ENCODE measurements at places on chromosomes 1 and 21.

- no peak for DNase-seq
Observed at GRCh38 chr1:10045480-10046355, 13.0 kb downstream of the UBE4B start.

DNA sequence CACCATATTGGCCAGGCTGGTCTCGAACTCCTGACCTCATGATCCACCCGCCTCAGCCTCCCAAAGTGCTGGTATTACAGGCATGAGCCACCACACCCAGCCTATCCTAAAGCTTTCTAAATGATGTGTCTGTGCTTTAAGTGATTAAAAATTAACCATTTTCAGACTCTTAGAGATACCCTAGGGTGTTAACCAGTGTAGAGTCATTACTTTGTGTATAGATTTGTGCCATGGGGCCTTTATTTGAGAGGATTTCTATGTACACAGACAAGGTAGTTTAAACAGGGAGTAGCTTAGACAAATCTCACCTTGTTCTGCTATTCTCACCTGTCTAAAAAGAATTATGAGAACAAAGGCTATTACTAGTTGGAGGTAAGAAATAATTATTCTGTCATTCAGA lies 12.7 kb upstream of the PLEKHM2 start:
- DNase-seq: no peak

- DNase-seq: no peak
Observed at GRCh38 chr1:236398538-236398937, 4.5 kb downstream of the EDARADD start.

GRCh38 chr1:23473037-23473800 lies 10.8 kb downstream of the ASAP3 start:
- peak; percentile 87 for DNase-seq

DNA sequence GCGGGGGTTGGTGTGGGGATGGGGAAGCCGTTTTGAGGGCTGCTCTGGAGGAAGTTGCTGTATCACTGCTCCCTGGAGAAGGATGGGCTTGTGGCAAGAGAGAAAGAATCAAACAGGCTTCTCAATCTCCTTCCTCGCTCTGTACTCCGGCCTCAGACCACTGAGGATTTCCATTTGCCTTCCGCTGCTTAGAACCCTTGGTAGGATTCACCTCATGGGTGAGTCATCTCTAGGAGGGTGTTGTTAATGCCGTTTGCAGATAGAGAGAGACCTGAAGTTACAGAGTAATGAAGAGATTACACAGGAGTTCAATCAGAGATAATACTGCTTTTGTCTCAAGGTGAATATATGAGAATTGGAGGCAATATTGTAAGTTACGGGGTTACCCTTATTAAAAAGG lies 15.3 kb downstream of the SLC35F3 start:
- no peak for DNase-seq

GRCh38 chr21:41008974-41009373 lies 159.0 kb upstream of the BACE2 start:
- DNase-seq: no peak

- no peak for DNase-seq
Observed at GRCh38 chr1:48028218-48029069, 31.3 kb upstream of the TRABD2B start.

- DNase-seq: no peak
Observed at GRCh38 chr1:113821916-113822315, 9.6 kb upstream of the RSBN1 start.

DNA sequence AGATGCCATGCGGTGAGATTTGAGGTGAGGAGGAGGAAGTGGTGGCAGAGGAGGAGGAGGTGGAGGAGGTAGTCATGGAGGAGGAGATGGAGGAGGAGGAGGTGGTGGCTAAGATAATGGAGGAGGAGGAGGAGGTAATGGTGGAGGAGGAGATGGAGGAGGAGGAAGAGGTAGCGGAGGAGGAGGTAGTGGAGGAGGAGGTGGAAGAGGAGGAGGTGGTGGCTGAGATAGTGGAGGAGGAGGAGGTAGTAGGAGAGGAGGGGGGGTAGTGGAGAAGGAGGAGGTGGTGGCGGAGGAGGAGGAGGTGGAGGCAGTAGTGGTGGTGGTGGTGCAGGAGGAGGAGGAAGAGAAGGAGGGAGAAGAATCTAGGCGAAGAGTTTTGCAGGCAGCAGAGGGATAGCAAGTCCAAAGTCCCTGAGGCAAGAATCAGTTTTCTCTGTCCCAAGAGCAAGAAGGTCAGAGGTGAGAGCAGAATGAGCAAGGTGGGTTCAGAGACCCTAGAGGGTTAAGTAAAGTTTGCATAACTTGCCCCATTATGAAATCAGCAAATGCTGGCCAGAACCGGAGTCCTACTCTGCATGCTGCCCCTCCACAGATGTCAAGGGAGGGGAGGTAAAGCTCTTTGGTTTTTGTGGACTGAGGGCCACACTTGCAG lies 38.9 kb upstream of the GNPAT start:
- no peak for DNase-seq

DNA sequence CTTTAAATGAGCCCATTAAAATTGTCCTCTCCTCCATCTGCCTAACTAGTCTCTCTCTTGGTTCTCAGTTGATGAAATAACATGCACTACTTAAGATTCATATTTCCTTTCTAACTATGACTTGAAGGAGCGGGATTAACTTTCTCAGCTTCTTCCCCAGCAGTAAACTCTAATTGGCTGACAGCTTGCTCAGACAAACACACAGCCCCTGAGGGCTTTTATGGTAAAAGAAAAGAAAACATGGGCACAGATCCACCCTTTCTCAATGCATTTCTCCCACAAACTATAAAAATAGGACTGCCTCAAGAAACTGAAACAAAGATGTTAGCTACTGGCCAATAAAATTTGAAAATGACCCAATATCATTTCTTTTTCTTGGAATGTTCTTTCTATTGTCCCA lies 703.1 kb downstream of the ADGRL2 start:
- DNase-seq: peak; percentile 47

- DNase-seq: no peak
Observed at GRCh38 chr1:22754824-22755223, 44.2 kb downstream of the EPHB2 start.

- no peak for DNase-seq
Observed at GRCh38 chr1:18668750-18669404, 38.2 kb downstream of the PAX7 start.

- DNase-seq: no peak
Observed at GRCh38 chr21:45086337-45086958, 12.1 kb downstream of the ADARB1 start.

DNA sequence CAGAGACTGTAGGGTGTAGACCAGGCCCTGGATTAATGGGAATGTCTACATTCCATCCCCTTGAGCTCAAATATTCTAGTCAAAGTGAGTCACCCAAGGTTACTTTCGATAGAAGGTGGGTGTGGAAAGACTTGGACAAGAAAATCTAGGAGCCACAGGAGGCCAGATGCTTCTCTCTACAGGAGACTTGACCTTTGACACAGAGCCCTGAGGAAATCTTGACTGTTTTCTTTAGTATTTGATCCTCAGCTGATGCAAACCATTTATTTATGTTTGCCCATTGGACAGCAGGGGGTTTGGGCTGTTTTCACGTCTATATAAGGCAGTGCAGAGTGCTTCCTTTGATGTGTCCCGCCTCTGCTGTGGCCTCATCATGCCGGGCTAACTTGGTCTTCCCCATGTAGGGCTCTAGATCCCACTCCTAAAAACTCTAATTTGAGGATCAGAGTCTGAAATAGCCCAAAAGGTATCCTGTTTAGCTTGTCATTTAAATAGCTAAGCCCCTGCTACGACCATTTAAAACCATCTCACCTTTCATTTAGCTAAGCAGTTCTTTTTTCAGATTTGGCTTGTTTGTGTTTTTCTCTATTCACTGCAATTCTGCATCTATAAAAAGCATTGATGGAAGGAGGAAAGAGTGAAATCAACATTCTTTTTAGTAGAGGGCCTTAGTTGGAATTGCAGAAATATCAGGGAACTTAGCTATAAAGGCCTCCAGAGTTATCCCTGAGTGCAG lies 15.5 kb upstream of the MAP3K7CL start:
- peak; percentile 96 for DNase-seq

GRCh38 chr1:88179943-88180342 lies 504.1 kb upstream of the PKN2 start:
- DNase-seq: no peak

DNA sequence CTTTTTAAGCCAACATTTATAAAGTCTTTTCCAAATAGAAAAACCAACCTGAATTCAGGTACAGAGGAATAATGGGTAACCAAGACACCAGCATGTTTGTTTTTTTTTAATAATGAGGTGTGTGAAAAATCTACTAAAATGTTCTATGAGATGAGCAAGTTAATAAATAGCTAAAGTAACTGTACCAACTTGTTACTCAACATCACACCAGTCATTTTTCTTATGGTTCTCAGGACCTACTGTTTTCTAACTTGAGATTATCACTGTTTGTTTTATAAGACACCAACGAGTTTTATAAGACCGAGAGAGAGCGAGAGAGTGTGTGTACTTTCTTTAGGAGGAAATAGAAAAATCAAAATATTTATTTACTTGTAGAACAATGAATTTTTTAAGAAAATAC lies 12.4 kb downstream of the ELK4 start:
- no peak for DNase-seq

GRCh38 chr1:184824691-184825323 lies 70.1 kb upstream of the EDEM3 start:
- DNase-seq: no peak

DNA sequence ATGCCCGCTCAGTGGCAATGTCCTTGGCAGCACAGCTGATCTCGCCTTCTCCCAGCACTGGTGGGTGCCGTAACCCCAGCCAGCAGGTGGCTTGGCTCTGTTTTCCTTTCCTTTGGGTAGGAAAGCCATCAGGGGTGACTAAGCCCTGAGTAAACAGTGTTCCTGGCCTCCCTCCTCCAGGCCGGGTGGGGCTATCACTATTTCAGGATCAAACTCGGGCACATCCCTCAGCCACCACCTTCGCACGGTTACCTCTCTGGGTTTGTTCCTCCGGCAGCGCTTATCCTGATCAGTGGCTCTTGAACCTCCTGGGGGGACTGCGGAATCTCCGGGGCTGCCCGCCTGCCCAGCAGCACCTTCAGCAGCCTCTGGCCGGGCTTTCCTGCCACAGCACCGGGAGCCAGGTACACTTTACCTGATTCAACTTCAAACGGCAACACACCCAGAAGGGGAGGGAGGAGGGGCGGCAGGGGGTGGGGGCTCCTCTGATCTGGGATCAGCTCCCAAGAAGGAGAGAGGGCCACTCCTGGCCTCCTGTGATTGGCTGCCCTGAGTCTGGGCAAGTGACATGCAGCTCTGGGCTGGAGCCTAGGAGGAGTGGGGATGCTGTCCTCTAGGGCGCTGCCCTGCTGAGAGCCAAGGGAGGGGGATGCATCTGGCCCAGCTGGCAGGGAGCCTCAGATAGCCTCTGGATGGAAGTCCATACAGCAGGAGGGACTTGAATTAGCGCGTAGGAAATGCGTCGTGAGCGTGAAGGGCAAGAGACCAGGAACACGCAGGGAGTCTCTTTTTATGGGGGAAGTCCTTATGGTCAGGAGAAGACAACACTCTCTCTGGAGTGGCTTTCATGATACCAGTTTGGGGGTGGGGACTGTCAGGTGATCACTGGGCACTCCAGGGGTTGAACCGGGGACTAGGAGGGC lies at the start of gene ASCL5:
Gene ASCL5, minus strand, starts transcription at position 353 of the 923 bp plus-strand sequence. CDS start 11,812 bp downstream, outside the sequence.
- peak; percentile 52 for DNase-seq

All from M059J (cell line).